ENCODE measurements at places on chromosomes 3 and 15.

- no peak for DNase-seq
Observed at GRCh38 chr3:127789051-127789450, 33.3 kb downstream of the MGLL start.

- DNase-seq, result no peak
Observed at GRCh38 chr15:65938604-65939003, 69.3 kb downstream of the RAB11A start.

DNA sequence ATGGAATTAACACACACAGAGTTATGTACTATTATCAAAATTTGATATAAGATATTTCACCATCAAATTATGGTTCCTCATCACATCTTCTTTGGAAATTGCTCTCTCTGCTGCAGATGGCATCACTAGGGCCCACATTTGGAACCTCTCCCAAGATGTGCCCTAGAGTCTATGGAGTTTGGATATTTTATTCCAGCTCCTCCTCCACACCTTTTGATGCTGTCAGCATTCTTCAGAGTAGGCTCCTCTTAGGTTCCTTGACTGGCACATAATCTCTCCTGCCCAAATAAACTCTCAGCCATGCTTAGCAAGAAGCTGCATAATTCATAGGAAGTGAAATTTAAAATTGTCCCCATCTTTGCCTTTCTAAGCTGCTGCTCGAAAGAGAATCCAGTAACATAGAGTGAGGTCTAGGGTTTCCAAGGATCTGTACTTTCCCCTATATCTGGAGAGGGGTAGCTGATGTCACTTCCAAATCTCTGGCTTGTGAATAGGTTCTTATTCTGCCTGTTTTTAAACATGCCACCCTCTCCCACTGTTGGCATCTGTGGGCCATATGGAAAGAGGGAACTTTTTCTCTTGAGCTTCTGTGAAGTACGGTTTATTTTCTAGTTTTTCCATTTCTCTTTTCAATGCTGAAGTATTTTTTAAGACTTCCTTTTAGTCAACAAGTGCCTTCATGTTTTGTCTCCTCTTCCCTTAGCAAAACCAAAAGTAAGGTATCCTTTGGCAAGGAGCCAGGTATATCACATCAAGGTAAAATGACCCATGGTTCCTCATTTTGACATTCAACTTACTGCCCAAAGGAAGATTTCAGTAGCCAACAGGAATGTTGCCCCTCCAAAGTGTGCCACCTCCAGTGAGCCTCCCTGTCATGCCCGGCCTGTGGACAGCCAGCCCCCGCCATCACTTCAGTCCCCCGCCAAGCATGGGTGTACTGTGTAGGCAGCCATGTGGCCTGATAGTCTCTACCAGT, 75.3 kb upstream of the C2CD4B start:
- no peak for DNase-seq

GRCh38 chr15:79539401-79539800, 107.3 kb downstream of the MINAR1 start:
- no peak for DNase-seq

Data from stimulated activated CD4-positive, alpha-beta T cell treated with anti-CD3 and anti-CD28 coated beads, Interleukin-4, amount 100 ng/mL, for 4 hours (primary cell).